Upper lobe of left lung (tissue), 6 donors: ENCODE measurements at places on chromosomes 2 and 18.

DNA sequence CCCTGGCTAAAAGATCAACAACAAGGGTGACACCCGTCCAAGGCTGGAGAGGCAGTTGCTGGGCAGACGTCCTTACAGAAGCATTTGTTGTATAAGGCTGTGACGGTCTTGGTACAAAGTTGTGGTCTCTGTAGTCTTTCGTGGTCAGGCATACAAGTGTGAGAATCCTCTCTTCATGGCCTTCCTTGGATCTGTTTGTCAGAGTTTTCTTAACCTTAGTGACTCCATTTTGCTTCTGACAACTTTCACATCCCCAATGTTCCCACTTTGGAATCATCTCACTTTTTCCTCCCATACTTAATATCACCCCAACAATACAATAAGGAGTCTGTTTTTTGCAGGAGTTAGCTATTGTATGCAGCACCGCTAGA is 72.7 kb upstream of the ZCCHC2 start:
- no peak for DNase-seq

GRCh38 chr2:233922471-233922870 is 5.3 kb downstream of the TRPM8 start:
- DNase-seq: no peak

DNA sequence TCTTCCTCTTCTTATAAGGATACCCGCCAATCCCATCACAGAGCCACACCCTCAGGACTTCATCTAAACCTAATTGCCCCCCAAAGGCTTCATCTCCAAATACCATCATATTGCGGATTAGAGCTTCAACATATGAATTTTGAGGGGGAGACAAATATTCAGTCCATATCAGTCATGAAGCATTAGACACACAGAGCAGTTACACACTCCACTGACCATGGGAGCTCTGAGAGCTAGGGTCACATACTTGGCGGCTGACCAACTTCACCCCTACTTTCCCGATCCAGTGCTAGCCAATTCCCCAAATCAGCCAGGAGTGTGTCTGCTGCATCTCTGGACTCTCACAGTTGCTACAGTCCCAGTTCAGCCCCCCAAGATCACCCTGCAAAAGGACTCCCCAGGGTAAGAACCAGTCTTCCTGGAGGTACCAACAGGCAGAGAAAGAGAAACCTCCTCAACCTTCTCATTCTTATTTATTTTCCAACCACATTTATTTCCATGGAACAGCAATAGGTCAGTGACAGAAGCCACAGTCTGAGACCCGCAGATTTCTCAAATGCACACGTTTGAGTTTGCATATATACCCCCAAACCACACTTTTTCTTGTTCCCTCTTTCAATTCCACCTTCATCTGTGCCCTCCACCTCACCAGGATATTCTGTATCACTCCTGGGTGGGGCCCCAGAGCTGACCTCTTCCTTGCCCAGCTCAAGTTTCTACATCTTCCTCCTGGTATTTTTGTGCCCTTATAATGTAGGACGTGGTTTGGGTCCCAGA is 33.3 kb downstream of the SPP2 start:
- DNase-seq: no peak

GRCh38 chr2:70834106-70834505 is 1.5 kb downstream of the CD207 start:
- DNase-seq: no peak

GRCh38 chr2:242063850-242064249 is 194.3 kb downstream of the RTP5 start:
- no peak for DNase-seq

DNA sequence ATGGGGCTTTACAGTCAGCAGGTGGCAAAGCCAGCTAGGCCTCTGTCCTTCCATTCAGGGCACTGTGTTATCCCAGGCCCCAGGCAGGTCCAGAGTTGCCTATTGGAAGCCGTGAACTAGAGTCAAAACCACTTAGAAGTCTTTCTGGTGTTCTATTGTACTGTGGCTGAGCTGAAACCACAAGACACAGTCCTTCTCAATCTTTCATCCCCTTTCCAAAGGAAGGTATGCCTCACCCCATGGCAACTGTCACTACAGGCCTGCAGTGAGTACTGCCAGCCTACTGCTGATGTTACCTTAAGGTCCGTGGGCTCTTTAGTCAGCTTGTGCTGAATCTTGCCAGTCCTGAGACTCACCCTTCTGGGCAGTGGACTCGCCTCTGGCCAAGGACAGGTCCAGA is 181.6 kb downstream of the GULP1 start:
- DNase-seq: no peak

- DNase-seq: no peak
Observed at GRCh38 chr2:159677654-159678053, 34.7 kb upstream of the MARCHF7 start.

DNA sequence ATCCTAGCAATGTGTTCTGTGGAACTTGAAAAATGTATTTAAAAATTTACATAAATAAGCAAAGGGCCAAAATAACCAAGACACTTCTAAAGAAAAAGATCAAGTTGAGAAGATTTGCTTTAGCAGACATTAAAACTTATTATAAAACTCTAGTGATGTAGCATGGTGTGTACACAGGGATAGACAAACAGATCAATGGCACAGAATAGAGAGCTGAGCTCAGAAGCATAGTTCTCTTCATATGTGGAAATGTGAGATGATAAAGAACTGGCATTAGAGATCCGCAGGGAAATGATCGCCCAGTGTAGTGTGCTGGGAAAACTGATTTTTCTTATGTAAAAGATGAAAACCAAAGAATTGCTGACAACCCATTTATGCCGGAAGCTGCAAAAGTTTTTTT is 39.4 kb downstream of the SERPINB8 start:
- DNase-seq: no peak

DNA sequence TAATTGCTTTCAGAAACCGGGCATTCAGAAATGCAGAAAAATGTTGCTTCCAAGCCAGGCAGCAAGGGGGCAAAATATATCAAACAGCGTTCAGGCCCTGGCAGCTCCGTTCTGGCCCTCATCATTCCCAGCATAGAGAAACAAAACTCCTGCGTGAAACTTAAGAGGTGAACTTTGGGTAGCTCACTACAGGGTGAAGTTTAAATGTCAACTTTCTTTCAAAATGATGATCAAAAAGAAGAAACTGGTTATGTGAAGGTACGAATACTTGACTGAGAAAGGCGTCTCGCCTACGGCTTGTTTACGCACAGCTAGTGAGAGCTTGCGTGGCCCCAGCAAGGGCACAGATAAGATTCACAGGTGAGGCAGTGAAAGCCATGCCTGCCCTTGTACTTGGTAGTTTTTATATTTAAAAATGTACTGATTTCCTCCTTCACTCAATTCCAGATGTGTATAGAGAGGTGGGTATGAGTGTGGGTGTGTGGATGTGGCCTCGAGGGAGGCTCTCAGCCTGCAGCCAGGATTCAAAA is 127.5 kb downstream of the NFATC1 start:
- DNase-seq: no peak

DNA sequence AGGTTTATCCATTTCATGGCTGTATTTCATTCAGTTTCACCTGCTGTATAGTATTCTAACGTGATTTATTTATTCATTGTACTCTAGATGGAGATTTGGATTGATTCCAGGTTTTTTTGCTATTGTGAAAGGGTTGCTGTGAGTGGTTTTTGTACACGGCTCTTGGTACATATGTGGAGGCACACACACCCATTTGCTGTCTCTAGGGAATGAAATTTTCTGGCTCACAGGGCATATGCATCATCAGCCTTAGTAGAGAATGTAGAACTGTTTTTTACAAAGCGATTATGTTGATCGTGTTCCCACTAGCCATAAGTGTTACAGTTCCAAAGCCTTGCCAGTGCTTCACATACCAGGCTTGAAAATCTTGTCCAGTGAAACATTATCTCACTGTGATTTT is 5.1 kb downstream of the SPTBN1 start:
- DNase-seq: no peak

GRCh38 chr2:19538411-19538963 is 180.1 kb upstream of the OSR1 start:
- no peak for DNase-seq

GRCh38 chr2:175766880-175767279 is 235.2 kb downstream of the LNPK start:
- DNase-seq: no peak

- DNase-seq: no peak
Observed at GRCh38 chr2:28640260-28640907, 111.2 kb upstream of the PPP1CB start.

GRCh38 chr2:101717071-101717845 is 19.8 kb downstream of the MAP4K4 start:
- peak; percentile 51 for DNase-seq

GRCh38 chr2:130336150-130336876 is 6.4 kb upstream of the IMP4 start:
- no peak for DNase-seq

- no peak for DNase-seq
Observed at GRCh38 chr2:39521876-39522517, 84.9 kb upstream of the MAP4K3 start.

DNA sequence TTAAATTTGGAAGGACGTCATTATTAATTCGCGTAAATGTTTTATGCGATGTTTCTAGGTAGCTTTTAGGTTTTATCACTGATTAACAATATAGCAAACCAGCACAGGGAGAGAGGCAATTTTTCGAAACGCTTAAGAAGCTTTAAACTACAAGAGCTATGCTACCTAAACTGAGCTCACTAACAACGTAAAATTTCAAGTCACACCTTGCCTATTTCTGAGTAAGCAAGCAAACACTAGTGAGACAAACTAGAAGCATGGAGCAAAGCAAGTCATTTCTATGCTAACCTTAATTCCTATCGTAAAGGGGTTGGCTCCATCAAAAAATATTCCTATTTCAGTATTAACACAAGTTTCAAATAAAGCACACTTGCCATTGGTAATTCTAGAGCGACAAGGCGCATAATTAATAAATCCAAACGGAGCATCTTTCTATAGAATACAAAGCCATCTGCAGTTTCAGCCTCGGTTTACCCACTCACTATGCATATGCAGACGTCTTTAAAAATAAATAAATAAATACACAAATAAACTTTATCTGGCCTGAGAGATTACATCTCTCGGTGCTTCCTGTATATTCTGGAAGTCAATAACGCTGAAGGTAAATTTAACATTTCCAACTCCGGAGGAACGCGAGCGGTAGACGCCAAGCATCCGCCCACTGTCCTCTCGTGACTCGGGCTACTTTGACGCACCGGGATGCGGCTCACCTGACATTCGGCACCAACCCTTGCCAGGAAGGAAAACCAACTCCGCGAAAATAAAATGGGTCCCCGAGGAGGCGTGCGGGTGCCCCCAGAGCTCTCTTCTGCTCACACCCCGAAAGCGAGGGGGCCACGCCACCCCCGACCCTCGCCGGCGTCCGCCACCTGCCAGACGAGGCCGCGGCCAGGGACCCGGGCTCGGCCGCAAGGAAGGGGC is 947 bp downstream of the ITSN2 start:
- DNase-seq: peak; percentile 62

DNA sequence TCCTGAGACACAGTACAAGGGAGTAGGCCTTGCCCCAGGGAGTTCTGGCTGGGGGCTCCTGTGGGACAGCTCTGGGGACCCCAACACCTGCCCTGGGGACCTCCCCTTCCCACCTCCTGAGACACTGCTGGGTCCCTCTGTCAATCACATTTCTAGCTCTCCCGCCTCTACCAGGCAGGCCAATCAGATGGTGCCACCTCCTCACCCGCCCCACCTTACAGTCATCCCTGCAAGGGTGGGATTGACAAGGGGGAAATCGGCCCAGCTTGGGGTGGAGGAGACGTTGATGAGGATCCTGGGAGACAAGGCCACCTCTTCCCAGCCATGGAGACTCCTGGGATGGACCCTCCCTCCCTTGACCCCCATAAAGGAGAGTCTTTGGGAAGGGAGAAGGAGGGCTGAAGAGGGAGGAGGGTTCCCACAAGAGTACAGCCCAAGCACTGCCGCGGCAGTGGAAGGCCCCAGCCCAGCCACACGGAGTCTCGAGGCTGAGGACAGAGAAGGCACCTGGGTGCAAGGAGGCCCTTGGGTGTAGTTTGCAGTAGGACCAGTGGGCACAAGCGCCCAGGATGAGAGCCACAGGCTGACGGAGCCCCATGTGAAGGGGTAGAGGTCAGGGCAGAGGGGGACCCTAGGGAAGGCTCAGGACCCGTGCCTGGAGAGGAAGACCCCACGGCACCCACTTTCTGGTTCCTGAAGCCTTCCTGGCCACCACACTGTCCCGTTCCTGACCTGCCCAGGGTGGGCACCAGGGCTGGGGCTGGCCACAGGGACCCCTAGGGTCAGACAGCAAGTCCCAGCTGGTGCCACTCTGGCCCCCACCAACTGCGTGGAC is 109.9 kb upstream of the OTOS start:
- DNase-seq: no peak

DNA sequence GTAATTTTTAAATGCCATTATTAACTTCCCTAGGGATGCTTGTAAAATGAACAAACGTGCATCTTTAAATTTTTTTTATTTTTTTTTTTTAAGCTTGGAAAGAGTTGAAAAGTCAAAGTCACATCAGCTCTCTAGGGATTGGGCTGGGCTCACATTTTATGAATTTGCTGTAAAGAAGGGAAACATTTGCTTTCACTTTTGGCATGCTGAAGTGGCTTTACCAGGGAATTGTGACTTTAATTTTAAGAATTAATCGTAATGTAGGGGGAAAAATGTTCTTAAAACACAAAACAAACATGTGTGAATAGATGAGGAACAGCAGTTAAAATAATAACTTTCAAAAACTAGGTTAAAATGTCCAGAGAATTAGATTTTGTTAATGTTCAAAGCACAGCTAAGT is 123.0 kb downstream of the AGAP1 start:
- DNase-seq: no peak

- no peak for DNase-seq
Observed at GRCh38 chr2:189648846-189649509, 12.3 kb upstream of the ASNSD1 start.
